ENCODE measurements at places on chromosomes 11 and 22. TPM values are rescaled to one million over a fixed set of nuclear protein-coding genes. Genes with fewer than 3 reads are reported as not detected.

DNA sequence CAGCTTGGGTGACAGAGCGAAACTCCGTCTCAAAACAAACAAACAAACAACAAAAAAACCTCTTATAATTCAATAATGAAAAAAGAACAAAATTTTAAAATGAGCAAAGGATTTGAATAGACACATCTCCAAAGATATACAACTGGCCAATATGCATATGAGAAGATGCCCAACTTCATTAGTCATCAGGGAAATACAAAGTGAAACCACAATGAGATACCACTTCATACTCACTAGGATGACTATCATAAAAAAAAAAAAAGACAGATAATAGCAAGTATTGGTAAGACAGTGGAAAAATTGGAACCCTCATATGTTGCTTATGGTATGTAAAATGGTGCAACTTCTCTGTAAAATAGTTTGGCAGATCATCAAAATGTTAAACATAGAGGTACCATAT lies 28.7 kb upstream of the BARX2 start:
- no peak for DNase-seq

Gene GP1BB
- 10.2 TPM for total RNA-seq

GRCh38 chr11:75349521-75350116 lies 1.8 kb downstream of the ARRB1 start:
- DNase-seq: no peak

- no peak for DNase-seq
Observed at GRCh38 chr11:70644343-70645060, 246.2 kb downstream of the CTTN start.

DNA sequence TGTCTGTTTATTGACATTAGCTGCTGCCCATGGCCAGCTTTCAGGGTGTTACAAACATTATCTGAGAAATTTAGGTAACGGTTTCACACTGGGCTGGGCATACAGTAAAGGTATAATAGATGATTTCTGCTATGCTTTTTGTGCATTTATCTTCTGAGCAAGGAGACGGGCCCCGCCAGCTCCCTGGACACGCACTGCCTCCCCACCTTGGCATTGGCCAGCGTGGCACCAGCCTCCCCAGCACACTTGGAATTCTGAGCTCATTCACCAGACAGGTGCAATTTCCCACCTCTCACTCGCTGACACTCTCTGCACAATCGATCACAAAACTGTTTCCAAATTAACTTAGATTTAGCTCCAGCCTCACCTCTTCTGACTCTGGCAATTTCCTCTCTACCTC lies 222.8 kb downstream of the CEP164 start:
- no peak for DNase-seq

Gene OMP
- not detected for total RNA-seq

DNA sequence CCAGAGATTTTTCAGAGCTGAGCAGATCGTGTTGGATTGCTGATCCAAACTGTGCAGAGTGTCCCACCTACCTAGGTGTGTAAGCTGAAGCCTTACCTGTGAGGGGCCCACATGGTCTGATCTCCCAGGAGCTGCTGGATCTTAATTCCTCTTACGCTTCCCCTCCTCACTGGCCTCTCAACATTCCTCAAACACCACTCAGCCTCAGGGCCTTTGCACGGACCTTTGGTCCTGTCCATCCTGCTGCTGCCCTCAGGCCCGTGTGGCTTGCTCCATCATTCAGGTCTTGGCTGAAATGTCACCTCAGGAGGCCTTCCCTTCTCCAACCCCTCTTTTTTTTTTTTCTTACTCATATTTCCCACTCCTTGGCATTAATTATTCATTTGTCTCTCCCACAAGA lies 21.1 kb upstream of the RAB1B start:
- DNase-seq: no peak

Gene PANX2
- total RNA-seq: not detected

DNA sequence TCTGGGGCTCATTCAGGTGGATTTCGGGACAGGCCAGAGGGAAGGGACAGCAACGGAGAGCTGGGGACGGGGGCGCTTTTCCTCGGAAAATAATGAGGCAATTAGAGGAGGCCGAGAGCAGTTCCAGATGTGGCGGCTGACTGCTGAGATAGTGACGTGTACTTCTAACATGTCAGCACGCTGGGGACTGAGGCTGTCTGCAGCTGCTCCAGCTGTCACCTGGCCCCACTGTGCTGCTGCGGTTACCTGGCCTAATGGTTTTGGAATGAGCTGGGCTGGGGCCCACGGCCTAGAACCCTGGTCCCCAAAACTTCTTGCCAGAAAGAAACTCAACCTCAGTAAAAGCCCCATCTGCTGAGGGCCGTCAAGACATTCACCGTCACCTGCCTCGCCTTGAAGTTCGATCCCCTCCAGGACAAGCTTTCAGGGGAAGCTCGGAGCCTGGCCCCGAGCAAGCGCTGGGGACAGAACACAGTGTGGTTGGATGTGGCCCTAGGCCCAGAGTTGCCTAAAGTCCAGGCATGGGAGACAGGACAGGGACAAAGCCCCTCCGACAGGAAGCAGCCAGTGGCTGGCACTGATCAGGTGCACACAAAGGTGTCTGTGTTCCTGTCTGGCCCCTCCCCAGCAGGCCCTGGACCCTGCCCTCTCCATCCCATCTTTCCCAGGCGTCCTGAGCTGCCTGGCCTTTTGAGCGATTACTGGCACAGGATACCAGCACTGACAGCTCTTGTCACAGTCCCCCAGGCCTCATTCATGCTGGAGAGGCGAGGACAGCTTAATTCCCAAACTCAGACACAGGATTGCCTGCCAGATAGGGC lies 22.1 kb downstream of the RPUSD4 start:
- no peak for DNase-seq

- no peak for DNase-seq
Observed at GRCh38 chr11:122703541-122704272, 48.2 kb downstream of the UBASH3B start.

GRCh38 chr11:103683576-103683975 lies 352.9 kb upstream of the DDI1 start:
- peak; percentile 55 for DNase-seq

GRCh38 chr11:76510060-76511047 lies 65.5 kb downstream of the EMSY start:
- peak; percentile 10 for DNase-seq

- DNase-seq: no peak
Observed at GRCh38 chr11:18285841-18286240, 19.8 kb downstream of the SAA1 start.

DNA sequence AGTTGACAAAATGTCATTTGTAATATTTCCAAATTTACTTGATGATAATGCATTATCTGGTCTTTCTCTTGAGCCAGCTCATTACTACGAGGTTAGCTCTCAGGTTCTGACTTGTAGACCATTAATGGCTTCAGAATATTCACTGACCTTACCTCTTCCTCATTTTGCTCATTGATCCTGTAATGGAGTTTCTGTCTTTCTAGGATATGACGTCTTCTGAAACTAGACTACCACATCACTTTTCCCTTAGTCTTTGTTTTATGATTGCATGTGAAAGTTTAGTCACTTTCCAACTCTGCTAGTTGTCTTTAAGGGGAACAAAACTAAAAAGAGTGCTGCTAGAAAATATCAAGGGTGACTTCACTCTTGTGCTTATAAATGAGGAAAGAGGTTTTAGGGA lies 697.6 kb downstream of the JRKL start:
- DNase-seq: no peak

DNA sequence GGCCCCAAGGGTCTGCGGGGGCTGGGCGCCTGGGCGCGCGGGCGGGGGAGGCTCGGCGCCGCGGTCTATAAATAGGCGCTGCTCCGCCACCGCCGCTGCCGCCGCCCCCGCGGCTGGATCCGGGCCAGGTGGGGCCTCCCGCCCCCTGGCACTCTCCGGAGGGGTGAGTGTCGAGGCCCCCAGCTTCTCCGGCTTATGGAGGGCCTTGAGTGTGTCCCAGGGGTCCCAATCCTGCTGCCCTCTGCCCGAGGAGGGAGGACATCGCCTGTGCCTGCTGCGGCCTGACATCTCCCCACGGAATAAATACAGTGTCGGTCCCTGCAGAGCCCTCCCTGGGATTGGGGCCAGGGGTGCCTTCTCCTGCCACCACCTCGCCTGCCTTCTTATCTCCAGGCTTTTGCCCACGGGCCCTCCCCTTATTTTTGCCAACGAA lies 4.3 kb upstream of the GP1BB start:
- DNase-seq: no peak

Gene MUC2
- total RNA-seq: not detected

Gene BTG4
- not detected for total RNA-seq

DNA sequence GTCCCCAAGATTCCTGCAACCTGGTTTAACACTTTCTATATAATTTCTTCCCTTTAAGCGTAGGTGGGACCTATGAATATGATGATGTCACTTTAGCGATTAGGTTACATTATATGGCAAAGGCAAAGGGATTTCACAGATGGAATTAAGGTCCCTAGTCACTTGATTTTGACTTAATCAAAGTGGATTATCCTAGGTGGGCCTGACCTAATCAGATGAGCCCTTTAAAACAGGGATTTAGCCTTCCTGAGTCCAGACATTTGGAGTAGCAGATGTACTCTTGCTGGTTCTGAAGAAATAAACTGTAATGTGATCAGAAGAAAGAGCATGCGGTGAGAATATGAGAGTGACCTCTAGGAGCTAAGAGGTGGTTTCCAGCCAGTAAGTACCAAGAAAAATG lies 67.8 kb upstream of the LIN7C start:
- no peak for DNase-seq

Gene PEX26
- total RNA-seq: 32.2 TPM

Gene C22orf31
- total RNA-seq: not detected

Gene CYTH4
- total RNA-seq: not detected

DNA sequence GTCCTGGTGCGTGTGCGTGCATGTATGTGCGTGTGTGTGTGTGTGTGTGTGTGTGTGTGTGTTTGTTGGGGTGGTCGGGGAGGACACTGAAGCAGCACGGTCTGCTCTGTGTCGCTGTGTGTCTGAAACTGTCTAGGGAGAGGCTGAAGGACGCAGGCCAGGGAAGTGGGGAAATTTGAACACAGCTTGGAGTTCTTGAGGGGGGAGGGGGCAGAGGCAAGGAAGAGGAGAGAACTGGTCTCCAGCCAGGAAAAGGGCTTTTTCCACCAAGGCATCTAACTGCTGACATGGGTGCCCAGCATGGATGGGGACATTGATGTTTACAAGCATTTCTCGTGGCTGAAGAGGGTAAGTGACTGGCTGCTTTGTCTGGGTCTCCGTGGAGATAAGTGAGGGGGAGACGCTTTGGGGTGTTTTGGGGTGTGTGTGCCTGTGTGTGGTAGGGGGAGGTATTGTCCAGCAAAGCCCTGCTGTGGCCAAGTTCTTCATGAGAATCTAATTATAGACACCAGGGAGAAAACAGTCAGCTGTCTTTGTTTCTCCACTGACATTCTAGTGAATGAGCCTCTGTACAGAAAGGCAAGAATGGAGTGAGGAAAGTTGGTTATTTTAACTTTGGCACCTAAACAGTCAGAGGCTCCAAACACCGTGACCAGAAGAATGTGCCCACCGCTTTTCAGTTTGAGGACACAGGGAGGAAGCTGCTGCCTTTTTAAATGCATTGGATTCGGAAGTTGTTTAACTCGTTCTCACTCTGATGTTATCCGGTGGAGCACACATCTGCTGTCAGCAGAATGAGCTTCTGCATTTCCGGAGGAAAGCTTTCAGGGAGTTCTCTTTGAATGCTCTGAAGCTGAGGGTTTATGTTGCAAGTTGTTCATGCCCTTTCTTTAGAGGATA lies 63.7 kb downstream of the PPFIBP2 start:
- peak; percentile 66 for DNase-seq

GRCh38 chr22:50544746-50545253 lies 899 bp upstream of the KLHDC7B start:
- no peak for DNase-seq

DNA sequence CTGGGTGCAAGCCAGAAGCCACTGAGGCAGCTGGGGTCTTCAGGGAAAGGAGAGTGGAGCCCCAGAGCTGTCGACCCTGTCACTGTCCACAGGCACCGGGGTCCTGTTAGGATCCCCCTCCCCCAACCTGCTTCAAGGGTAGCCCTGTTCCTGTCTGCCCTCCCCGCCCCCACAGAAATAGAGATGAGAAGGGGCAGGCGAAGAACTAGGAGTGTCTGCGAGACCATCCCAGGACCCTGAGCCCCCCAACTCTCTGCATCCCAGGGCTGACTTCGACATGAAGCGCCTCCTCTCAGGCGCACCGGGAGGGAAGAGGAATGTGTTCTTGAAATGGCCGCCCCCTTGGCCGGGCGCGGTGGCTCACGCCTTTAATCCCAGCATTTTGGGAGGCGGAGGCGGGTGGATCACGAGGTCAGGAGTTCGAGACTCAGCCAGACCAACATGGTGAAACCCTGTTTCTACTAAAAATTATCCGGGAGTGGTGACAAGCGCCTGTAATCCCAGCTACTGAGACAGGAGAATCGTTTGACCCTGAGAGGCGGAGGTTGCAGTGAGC lies 607 bp upstream of the ZNF70 start:
- DNase-seq: no peak

- DNase-seq: no peak
Observed at GRCh38 chr11:83205608-83206185, 12.2 kb downstream of the ANKRD42 start.

Gene MAPK8IP1
- total RNA-seq: 8.1 TPM

DNA sequence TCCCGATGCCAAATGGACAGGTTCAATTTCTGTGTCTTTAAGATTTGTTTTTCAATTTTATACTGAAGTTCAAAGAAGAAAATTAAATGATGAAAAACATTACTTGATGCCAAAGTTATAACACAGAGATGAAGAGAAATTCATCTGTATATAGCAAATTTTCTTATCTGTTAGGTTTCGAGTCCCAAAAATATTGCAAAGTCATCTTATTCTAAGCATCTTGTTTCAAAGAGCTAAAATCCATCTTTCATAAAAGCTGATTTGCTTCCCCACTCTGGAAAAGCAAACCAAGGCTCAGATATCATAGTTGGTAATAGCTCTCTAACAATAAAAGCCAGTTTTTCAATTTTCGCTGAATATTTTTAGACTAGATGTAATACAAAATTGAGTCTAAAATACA lies 19.0 kb upstream of the CCDC89 start:
- no peak for DNase-seq

DNA sequence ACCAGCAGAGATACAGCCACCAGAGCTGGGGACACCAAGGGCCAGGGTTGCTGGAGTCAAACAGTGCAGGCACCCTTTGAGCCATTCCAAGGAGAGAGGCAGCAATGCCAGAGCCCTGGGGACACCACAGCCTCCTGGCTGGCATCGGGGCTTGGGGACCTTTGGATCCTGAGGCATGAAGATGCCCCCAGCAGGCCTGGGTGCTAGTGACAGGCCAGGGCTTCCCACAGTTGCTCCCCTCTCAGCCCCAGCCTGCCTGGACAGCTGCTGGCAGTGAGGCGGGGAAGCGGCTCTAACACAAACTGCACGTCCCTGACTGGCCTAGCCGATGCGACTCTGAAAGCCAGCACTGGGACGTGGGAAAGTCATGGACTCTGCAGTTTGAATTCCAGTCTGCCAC lies 2.7 kb downstream of the CD5 start:
- DNase-seq: no peak

- DNase-seq: peak; percentile 47
Observed at GRCh38 chr22:20803696-20804324, 29.9 kb downstream of the SERPIND1 start.

Gene RAB36
- total RNA-seq: 3.5 TPM

Gene FLRT1
- not detected for total RNA-seq

Gene ZBTB16
- total RNA-seq: not detected

Gene TEX12
- 2.2 TPM for total RNA-seq

All from GM23248 (cell line).